ENCODE measurements at places on chromosomes 5 and 9. TPM values are rescaled to one million over a fixed set of nuclear protein-coding genes. Genes with fewer than 3 reads are reported as not detected.

GRCh38 chr9:135167849-135168655, 80.6 kb downstream of the OLFM1 start:
- H3K4me3 ChIP-seq, result no peak overlapping the region
- H3K27ac ChIP-seq, result no peak overlapping the region
- H3K27me3 ChIP-seq, result no peaks in the 10 kb centered on the region

DNA sequence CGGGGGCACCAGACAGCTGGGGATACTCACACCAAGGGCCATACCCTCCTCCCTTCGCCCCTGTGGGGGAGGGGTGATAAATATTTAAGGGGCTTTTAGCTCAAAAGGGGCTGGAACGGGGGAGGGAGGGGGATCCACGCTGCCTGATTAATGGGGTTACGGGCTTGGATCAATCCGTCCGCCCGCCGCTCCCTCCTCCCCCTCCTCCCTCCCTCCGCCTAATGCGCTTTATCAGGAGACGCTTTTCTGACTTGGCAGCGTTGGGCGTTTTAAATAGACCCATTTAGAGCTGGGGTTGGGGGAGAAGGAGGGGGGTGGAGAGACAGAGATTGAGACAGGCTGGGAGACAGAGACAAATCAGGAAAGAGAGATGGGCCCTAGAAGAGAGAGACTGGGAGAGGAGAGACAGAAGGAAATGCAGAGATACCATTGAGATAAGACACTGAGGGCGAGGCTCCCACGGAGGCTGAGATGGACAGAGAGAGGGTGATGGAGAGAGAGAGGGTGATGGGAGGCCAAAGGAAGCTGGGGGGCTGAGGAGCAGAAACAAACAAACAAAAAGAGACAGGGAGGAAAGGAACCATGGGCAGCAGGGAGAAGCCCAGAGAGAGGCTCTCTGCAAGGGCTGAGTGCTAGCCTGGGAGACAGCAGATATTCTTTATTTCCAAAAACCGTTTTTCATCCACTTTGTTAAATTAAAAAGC, 10.3 kb downstream of the CNTFR start:
- no peak for DNase-seq
- H3K4me1 ChIP-seq, result no peaks in the 10 kb centered on the region
- no peak overlapping the region for H3K4me3 ChIP-seq
- peaks cover 61% of the 10 kb centered on the region for H3K27me3 ChIP-seq
- no peak overlapping the region for H3K27ac ChIP-seq

GRCh38 chr5:61280761-61281427, 51.2 kb upstream of the ZSWIM6 start:
- no peaks in the 10 kb centered on the region for H3K36me3 ChIP-seq
- no peaks in the 10 kb centered on the region for H3K27me3 ChIP-seq
- H3K27ac ChIP-seq, result no peak overlapping the region
- no peak for DNase-seq
- H3K4me1 ChIP-seq, result peaks cover 26% of the 10 kb centered on the region
- H3K4me3 ChIP-seq, result no peak overlapping the region

DNA sequence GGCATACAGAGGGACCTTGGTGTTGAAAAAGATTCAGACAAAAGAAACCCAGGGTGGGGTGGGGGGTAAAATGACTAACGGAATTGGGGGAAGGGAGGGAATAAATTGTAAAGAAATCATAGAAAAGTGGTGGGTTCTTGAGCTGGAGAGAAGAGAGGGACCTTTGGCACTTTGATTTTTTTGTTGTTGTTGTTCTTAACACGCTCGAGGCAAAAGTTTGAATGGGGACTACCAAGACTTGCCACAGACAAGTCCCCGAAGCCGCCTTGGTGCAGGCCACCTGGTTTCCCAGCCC, 616 bp downstream of the VCAN start:
- no peaks in the 10 kb centered on the region for H3K36me3 ChIP-seq
- H3K4me1 ChIP-seq, result peaks cover 20% of the 10 kb centered on the region
- no peak overlapping the region for H3K27ac ChIP-seq
- peaks cover 87% of the 10 kb centered on the region for H3K27me3 ChIP-seq
- no peak for DNase-seq

DNA sequence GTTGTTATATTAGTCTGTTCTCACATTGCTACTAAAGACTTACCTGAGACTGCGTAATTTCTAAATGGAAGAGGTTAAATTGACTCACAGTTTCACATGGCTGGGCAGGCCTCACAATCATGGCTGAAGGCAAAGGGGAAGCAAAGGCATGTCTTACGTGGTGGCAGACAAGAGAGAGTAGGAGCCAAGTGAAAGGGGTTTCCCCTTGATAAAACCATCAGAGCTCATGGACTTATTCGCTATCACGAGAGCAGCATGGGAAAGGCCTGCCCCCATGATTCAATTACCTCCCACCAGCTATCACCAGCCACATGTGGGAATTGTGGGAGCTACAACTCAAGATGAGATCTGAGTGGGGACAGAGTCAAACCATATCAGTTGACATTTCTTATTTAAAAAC, 374.5 kb upstream of the RORB start:
- H3K4me3 ChIP-seq, result no peak overlapping the region
- DNase-seq, result no peak
- H3K36me3 ChIP-seq, result peaks cover 4% of the 10 kb centered on the region
- peaks cover 17% of the 10 kb centered on the region for H3K4me1 ChIP-seq

DNA sequence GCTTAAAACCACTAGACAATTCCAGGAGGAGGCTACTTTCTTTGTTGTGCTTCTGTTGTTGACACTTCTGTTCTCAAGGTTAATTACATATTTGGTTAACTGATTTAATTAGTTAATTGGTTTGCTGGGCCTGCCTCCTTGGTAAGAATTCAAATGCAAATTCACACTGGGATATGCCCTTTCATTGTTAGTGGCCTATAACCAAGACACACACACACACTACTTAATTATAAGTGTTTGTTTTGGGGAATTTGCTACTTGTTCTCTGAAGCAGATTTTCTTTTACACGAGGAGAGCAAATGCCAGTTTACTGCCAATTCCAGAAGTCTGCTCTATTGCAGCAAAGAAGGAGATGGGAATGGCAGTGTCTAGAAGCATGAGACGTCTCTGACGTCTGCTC, 101.6 kb upstream of the BASP1 start:
- H3K36me3 ChIP-seq, result no peaks in the 10 kb centered on the region
- peaks cover 6% of the 10 kb centered on the region for H3K4me1 ChIP-seq
- DNase-seq, result no peak
- H3K27ac ChIP-seq, result no peak overlapping the region
- no peaks in the 10 kb centered on the region for H3K27me3 ChIP-seq

- no peaks in the 10 kb centered on the region for H3K36me3 ChIP-seq
- no peaks in the 10 kb centered on the region for H3K27me3 ChIP-seq
- H3K4me1 ChIP-seq, result no peaks in the 10 kb centered on the region
These were observed 92.6 kb downstream of the STK32A start for GRCh38 chr5:147327421-147327820.

Gene LIFR
- 0.25 TPM for total RNA-seq

DNA sequence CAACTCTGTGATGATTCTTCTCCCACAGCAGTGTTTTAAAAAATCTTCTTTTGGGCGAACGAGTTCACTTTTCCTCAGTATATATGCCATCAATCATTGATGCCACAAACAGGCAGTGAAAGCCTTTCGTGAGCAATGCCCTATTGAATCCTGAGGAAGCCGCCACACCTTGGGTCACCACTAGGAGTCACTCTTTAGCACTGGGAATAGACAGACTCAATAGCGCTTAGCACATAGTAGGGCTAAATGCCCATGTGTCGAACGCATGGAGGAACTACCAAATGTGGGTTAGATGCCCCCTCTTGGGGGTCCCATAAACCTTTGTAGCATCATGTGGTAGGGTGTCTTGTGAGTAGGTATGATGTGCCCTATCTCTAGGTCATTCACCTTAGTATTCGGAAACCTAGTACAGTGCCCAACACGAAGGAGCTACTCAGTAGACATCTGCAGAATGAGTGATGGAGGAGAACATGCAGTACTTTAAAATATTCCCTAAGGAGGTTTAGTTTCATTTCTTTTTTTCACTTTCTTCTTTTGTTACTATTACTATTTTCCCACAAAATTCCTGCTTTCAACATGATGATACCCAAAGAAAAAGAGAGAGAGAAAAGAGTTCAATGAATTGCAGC, 603.7 kb downstream of the BNC2 start:
- no peaks in the 10 kb centered on the region for H3K36me3 ChIP-seq
- no peak for DNase-seq
- no peaks in the 10 kb centered on the region for H3K27me3 ChIP-seq

Gene SHOC1
- total RNA-seq, result not detected

GRCh38 chr5:178861627-178862026, 1.9 kb downstream of the ZNF354B start:
- no peaks in the 10 kb centered on the region for H3K27me3 ChIP-seq
- H3K4me3 ChIP-seq, result peak overlapping the region; percentile 82
- DNase-seq, result no peak
- H3K4me1 ChIP-seq, result peaks cover 18% of the 10 kb centered on the region

Gene PCDHGA6
- total RNA-seq, result 0.48 TPM

Gene FAM81B
- not detected for total RNA-seq

Gene FGF10
- not detected for total RNA-seq

Gene PCDHA6
- not detected for total RNA-seq

DNA sequence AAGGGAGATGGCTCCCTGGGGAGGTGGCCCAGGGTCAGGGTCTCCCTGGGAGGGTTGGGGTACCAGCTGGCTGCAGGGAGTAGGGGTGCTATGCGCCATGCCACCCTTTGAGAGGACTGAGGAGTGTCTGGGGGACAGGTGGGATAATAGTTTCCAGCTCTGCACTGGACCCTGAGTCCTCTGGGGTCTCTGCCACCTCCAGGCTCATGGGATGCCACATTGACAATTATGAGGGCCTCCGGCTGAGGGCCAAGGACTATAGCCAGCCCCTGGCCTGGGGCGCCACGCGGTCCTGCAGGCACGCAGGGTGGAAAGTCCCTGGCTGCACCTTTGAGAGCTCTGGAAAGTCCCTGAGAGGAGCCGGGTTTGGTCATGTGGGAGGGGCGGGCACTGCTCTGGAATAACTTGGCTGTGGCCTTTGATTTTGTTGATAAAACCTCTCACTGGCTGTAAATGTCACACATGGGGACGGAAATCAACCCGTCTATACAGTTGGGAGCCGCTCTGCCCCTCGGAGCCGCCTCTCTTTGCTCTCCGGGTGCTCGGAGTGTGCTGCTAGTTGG, 16.0 kb downstream of the TRAF2 start:
- no peaks in the 10 kb centered on the region for H3K27me3 ChIP-seq
- H3K27ac ChIP-seq, result peak overlapping the region; percentile 95
- peak; percentile 81 for DNase-seq
- H3K4me1 ChIP-seq, result peaks cover 47% of the 10 kb centered on the region
- peaks cover 80% of the 10 kb centered on the region for H3K36me3 ChIP-seq

DNA sequence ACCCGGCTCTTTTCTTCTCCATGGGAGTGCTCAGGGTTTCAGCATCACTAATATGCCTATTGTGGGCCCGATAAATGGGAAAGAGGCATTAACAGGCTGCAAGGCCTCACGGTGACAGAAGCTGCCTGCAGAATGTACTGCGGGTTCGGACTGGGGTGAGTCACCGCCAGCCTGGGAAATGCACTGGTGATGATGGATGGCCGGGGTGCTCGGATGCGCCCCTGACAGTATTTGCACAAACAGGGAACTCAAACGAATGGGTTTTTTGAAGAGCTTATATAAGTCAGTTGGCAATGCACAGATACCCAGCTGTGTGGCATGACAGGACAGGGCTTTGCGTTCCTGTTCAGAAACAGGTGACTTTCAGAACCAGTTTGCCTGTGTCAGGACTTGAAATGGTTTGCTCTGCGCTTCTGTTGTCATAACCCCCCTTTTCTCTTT, 42.0 kb upstream of the PITX1 start:
- no peak overlapping the region for H3K27ac ChIP-seq
- H3K4me3 ChIP-seq, result no peak overlapping the region
- DNase-seq, result no peak

Gene ARHGEF37
- total RNA-seq, result 1.6 TPM

DNA sequence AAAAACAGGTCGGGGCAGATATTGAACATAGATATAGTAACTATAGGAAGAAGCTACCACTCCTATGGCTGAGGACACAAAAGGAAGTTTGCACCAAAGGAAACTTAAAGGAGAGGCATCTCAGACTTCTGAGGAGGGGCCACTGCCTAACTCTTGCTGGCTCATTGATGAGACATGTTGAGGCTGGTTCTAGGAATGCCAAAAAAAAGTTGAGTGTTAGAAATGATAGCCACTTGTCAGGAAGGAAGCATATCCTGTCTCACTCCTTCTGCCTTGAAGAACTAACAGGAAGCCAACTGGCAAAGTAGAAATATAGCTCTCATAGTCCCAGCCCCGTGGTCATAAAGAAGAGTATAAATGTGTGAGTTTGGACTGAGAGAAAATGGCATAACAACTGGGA, 23.3 kb upstream of the STOM start:
- peaks cover 3% of the 10 kb centered on the region for H3K27me3 ChIP-seq
- H3K27ac ChIP-seq, result no peak overlapping the region
- H3K4me3 ChIP-seq, result no peak overlapping the region
- no peaks in the 10 kb centered on the region for H3K36me3 ChIP-seq
- peaks cover 8% of the 10 kb centered on the region for H3K4me1 ChIP-seq
- no peak for DNase-seq

GRCh38 chr9:132169672-132170392, 8.0 kb downstream of the NTNG2 start:
- DNase-seq, result peak; percentile 34
- H3K4me1 ChIP-seq, result peaks cover under 1% of the 10 kb centered on the region
- H3K27me3 ChIP-seq, result peaks cover 21% of the 10 kb centered on the region
- no peak overlapping the region for H3K27ac ChIP-seq
- no peak overlapping the region for H3K4me3 ChIP-seq

Data from activated T-helper 2 cell treated with anti-CD3 and anti-CD28 coated beads, Interferon-gamma antibody, Interleukin-2, Interleukin-4, amounts not matched to agents 10 μg/mL and 5 μg/mL and 100 μg/mL, durations not matched to agents 14 hours and 24 hours and 36 hours (primary cell).